ENCODE measurements at places on chromosomes 16 and 17. TPM values are rescaled to one million over a fixed set of nuclear protein-coding genes. Genes with fewer than 3 reads are reported as not detected.

Gene SCARF1
- total RNA-seq: 0.43 TPM

Gene SLC2A4
- 0.14 TPM for total RNA-seq

Gene PPM1E
- total RNA-seq: 0.68 TPM

Gene MYH13
- total RNA-seq: not detected

Gene KRTAP3-3
- not detected for total RNA-seq

Gene SOX8
- under 0.01 TPM for total RNA-seq

Gene KRT32
- not detected for total RNA-seq

Gene METTL2A
- 29.3 TPM for total RNA-seq

Gene SLC13A2
- not detected for total RNA-seq

Gene MPP2
- total RNA-seq: not detected

Gene CRHR1
- total RNA-seq: not detected

Gene TMEM235
- not detected for total RNA-seq

Gene ST6GALNAC1
- total RNA-seq: 9.3 TPM

Gene KRT36
- not detected for total RNA-seq

Gene CCDC144A
- total RNA-seq: 0.68 TPM

Gene SEZ6L2
- 4.8 TPM for total RNA-seq

Gene KCNJ18
- total RNA-seq: not detected

Gene KRTAP3-2
- not detected for total RNA-seq

Gene RAP1GAP2
- total RNA-seq: 15.7 TPM

Gene RCVRN
- not detected for total RNA-seq

Gene COIL
- total RNA-seq: 17.8 TPM

Gene SGCA
- total RNA-seq: 0.28 TPM

Gene AANAT
- total RNA-seq: not detected

Gene MYCBPAP
- under 0.01 TPM for total RNA-seq

Gene CIITA
- total RNA-seq: 0.64 TPM

Gene MCRIP1
- total RNA-seq: 23.8 TPM

Gene FZD2
- 0.34 TPM for total RNA-seq

Gene TBC1D3H
- not detected for total RNA-seq

Gene STH
- not detected for total RNA-seq

Gene GCGR
- total RNA-seq: not detected

Gene ZSCAN10
- total RNA-seq: not detected

Gene PRAC2
- not detected for total RNA-seq

Gene AXIN2
- total RNA-seq: under 0.01 TPM

Gene DUSP3
- total RNA-seq: 63.9 TPM
